Stimulated activated CD8-positive, alpha-beta memory T cell treated with anti-CD3 and anti-CD28 coated beads, Interleukin-7, amount 100 ng/mL, for 1 hour (primary cell): ENCODE measurements at places on chromosomes 4 and X.

- DNase-seq, result no peak
Measured at GRCh38 chrX:106802063-106802387, 448 bp upstream of the TBC1D8B start.

- no peak for DNase-seq
Measured at GRCh38 chrX:71099736-71100135, 4.1 kb downstream of the FOXO4 start.

- no peak for DNase-seq
Measured at GRCh38 chrX:29662101-29662500, 553.3 kb upstream of the MAGEB2 start.

DNA sequence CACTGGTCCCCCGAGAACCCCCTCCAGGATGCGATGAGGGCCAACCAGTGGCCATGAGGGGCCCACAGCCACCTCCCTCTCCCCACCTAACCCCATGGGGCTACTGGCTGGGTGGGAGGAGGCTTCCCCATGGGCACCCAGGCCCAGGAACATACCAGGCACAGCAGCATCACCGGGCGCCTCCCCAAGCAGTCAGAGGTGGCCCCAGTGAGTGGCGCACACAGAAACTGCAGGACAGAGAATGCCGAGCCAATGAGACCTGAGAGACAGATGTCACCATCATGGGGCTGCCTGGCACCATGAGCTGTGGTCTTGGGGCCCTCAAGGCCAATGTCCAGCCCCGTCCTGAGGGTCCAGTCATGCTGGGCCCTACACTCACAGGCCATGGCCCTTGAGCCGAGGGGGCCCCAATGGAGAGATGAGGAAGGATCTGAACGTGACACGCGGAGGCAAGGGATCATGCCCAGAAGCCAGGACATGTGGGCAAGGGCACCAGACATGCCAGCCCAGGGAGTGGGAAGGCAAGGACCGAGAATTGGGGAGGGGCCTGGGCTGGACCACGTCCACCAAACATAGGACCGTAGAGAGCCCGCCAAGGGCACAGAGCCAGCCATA, 30.1 kb downstream of the NOP14 start:
- DNase-seq, result no peak
